ENCODE measurements at places on chromosomes 2 and 18.

DNA sequence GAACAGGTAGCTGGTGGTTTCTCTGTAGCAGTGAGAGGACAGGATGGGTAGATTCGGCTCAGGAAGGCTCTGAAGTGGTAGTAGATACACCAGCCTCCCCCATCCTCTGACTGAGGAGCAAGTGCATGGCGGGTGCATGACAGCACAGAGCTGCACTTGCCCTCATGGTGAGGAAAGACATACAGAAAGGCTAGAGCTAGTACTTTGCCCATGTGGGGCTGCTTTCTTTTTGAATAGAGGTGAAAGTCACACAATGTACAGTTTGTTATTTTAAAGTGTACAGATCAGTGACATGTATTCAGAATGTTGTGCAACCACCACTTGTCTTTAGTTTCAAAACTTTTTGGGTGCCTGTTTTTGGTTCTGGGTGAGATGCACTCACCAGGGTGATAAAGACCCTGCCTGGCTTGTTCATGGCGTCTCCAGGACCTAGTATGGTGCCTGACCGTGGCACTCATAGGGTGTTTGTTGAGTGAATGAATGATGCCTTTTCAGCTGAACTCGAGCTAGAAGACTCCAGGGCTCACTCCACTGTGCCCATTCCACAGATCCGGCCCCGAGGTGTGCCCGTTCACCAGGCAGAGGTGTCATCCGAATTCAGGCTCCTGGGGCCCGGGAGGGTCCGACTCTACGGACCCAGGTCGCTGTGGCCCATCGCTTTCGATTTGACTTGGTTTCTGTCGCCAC lies 421 bp upstream of the VAMP5 start:
- DNase-seq: no peak

GRCh38 chr2:105803773-105804172 lies 59.1 kb downstream of the NCK2 start:
- DNase-seq: no peak

GRCh38 chr2:981258-981657 lies 30.6 kb downstream of the SNTG2 start:
- no peak for DNase-seq

DNA sequence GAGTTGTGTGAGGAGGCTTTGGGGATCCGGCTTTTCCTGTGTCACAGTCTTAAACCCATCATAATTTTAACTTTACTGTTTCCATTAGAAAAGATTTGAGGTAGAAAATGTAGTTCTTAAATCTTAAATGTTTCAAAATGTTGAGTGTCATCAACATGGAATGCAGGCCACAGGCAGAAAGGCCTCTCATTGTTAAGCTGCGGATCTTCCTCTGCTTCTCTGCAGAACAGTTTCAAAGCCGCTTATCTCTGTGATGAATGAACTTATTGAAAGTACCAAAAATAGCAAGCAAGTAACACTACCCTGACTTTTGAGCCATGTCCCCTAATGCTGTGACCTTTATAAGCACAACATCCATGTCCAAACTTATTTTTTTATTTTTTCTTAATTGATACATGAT lies 1645.8 kb downstream of the DPP10 start:
- DNase-seq: no peak

- DNase-seq: peak; percentile 10
Measured at GRCh38 chr2:224401641-224402342, at the start of gene FAM124B. TSS of gene FAM124B (minus strand) at chr2:224402107. CDS start at chr2:224401768, 339 bp downstream.

GRCh38 chr2:135840601-135841000 lies 3.6 kb upstream of the LCT start:
- no peak for DNase-seq

- DNase-seq: no peak
Measured at GRCh38 chr2:232348936-232349335, 29.6 kb upstream of the ALPP start.

DNA sequence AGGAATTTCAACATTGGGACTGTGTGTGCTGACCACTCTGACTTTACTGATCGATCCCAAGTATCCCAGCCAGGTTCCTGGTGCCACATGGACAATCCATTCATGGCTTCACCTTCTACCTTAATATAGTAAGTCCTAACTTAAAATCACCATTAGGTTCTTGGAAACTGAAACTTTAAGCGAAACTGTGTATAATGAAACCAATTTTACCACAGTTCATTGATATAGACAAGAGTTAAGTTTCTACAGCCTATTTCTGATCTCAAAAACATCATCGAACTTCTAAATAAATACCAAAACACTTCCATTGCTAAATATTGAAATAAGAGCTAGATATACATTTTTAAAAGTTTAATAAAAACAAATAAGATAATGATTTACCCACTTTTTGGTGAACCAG lies 4.4 kb upstream of the EXOC6B start:
- no peak for DNase-seq

GRCh38 chr18:8662560-8663255 lies 42.6 kb upstream of the MTCL1 start:
- DNase-seq: no peak

- no peak for DNase-seq
Measured at GRCh38 chr18:11548396-11548795, 61.0 kb upstream of the SLC35G4 start.

DNA sequence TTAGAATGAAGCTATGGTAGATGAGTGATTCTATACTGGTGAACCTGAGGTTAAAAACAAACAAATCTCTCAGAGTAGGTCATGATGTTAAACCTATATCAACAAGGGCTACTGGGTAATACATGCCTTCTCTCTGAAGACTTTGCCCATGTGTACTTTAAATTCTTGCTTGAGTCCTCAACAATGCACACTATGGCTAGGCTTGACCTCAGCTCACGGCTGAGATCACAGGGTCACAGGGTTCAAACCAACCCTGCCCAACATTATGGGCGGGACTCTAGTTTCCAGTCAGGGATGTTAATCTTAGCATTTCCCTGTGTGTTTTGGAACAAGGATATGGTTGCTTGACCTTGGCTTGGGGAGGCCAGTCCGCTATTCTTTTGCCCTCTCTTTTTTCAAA lies 7.7 kb downstream of the CD28 start:
- no peak for DNase-seq

- no peak for DNase-seq
Measured at GRCh38 chr2:217996361-217996760, 6.4 kb downstream of the TNS1 start.

DNA sequence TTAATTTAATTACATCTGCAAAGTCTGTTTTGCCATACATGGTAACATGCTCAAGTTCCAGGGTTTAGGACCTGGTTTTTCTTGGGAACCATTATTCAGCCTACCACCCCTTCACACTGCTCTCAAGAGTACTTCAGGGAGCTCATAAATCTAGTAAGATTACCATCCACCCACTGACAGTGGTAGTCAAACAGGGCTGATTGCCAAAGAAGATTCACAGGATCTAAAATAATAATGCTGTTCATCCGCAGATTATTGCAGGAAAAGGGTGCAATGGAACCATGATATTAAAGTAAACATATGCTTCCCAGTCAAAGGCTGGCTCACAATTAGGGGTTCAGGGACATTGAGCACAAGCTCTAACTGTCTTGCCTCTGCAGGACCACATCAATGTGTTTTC lies 148.0 kb upstream of the CYRIA start:
- DNase-seq: no peak

- no peak for DNase-seq
Measured at GRCh38 chr2:129753261-129753660, 226.2 kb upstream of the RAB6C start.

- no peak for DNase-seq
Measured at GRCh38 chr18:68427951-68428401, 286.9 kb downstream of the TMX3 start.

GRCh38 chr18:59986139-59986538 lies 86.3 kb downstream of the PMAIP1 start:
- no peak for DNase-seq

DNA sequence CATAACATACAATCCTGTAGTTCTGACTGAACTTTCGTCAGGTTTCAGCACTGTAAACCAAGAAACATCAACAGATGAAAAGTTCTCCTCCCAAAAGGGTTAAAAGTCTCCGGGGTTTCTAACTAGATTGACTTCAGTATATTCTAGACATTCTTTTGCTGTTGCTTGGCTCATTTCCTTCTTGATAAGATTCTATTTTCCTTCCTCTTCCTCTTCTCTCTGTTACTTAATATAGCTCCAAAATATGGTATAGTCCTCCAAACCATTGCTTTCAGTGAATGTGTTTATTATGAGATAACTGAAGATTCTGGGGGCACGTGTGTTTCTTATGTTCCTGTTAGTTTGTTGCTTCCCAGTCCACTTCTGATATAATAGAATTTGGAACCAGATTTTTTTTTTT lies 46.4 kb upstream of the MAP4K3 start:
- no peak for DNase-seq

DNA sequence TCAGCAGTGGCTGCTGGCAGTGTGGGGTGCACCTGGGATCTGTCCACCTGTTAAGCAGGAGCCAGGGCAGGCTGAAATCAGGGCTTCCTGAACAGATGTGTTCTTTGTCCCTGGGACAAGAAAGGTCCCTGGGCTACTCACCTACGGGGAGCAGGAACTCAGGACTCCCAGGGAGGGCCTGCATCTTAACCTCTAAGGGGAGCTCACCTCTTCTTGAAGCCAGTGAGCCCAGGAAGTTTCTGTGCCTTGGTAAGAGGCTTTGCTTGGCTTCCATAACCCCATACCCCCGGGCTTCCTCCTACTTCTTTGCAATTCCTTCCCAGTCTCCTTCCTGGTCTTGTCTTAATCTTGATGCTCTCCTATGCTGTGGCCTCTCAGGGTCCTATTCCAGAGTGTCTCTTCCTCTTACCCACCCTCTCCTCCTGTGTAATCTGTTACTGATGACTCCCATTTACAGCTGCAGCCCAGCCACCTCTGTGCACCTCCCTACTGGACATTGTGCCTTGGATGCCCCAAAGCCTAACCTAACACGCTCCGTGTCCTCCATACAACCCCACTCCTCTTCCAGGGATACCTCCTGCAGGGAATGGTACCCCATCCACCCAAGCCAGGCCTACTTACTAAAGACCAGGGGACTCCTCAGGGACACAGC lies 55.7 kb upstream of the MAPRE3 start:
- no peak for DNase-seq

DNA sequence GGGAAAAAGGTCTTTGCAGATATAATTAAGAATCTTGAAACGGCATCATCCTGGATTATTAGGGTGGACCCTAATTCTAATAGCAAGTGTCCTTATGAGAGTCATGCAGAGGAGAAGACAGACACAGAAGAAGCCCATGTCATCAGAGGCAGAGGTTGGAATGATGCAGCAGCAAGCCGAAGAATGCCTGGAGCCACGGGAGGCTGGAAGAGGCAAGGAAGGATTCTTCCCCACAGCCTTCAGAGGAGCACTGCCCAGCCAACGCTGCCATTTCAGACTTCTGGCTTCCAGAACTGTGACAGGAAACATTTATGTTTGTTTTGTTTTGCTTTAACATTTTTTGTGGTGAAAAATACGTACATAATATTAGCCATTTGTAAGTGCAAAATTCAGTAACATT lies 72.3 kb downstream of the MCFD2 start:
- no peak for DNase-seq

- no peak for DNase-seq
Measured at GRCh38 chr2:102977426-102978090, 215.7 kb downstream of the TMEM182 start.

DNA sequence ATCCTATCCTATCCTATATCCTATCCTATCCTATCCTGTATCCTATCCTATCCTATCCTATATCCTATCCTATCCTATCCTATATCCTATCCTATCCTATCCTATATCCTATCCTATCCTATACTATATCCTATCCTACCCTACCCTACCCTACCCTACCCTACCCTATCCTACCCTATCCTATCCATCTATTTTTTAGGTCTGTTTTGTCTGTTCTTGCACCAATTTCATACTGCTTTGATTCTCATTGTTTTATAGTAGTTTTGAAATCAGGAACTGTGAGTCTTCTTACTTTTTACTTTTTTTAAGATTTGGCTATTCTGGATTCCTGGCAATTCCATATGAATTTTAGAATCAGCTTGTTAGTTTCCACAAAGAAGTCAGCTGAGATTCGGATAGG lies 118.5 kb downstream of the TGFA start:
- no peak for DNase-seq

- no peak for DNase-seq
Measured at GRCh38 chr2:219287580-219288265, 8.6 kb downstream of the DNAJB2 start.

DNA sequence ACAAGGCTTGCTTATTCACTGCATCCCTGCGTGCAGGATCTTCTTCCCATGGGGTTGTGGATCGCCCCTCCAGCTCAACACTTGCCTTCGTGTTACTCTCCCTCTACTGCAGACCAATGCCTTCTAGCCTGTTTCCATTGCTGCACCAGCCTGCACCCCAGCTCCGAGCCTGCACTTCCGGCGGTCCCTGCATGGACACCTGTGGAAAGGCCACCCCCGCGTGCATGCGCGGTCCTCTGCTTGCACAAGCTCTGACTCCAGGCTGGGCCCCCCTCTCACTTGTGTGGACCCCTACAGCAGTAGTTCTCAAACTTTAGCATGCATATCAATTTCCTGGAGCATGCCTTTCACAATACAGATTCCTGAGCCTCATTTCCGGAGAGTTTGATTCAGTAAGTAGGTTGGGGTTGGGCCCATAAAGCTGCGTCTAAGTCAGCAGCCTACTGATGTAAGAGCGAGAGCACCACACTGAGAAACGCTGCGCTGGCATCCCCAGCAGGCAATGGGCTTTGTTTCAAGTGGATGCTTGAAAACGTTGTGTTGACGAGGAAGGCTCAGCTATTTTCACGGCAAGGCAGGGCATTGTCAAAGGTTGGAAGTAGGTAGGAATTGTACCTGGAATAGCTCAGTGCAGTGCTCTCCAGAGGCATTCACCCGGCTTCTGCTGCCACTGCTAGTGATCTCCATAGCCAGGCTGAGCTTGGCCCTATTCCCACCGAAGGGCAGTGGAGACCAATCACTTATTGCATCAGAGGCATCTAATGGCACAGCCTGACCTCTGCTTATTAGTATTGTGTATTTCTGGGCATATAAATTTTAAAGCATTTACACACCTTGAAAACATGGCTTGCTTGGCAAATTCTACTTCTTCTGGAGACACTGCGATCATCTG lies 32.6 kb downstream of the CREG2 start:
- DNase-seq: no peak

DNA sequence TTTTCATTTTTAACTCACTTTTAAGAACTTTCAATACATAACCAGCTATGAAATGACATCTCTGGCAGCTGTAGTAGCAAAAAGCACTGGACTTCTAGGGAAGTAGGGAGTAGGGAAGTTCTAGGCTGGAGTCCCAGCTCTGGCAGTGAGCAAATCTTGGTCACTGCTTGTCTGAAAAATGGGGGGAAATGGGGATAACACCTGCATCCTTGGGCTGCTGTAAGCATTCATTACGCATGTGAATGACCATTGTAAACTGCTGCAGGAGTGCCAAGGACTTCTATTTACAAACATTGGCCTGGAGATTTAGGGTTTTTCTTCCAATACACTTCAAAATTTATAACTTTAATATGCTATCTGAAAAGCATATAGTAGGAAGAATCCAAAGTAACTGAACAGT lies 972 bp upstream of the MPP4 start:
- no peak for DNase-seq

GRCh38 chr2:133841900-133842299 lies 273.6 kb upstream of the NCKAP5 start:
- no peak for DNase-seq

All from stimulated activated CD4-positive, alpha-beta T cell treated with anti-CD3 and anti-CD28 coated beads, Interleukin-4, amount 100 ng/mL, for 4 hours (primary cell).